ENCODE measurements at places on chromosomes 1 and 21.

GRCh38 chr1:21752186-21752585 is 30.8 kb downstream of the USP48 start:
- DNase-seq = no peak

- DNase-seq = no peak
These were observed 27.9 kb upstream of the NTPCR start for GRCh38 chr1:232922485-232922884.

GRCh38 chr1:2084306-2084705 is 34.1 kb downstream of the PRKCZ start:
- no peak for DNase-seq

DNA sequence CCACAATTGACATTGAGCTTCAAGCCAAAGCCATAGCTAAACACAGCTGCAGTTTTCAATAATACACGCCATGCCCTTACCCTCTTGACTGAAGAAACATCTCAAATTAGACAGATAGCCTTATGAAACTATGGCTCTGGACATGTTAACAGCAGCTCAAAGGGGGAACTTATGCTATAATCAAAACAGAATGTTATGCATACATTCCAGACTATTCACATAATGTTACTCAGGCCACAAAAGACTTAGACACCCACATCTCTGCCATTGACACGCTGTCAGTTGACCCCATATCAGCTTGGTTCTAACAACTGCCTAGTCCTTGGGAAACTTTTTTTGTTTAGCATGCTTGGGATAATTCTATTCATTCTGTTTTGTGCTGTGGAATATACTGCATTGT is 2.3 kb upstream of the NENF start:
- DNase-seq = no peak

DNA sequence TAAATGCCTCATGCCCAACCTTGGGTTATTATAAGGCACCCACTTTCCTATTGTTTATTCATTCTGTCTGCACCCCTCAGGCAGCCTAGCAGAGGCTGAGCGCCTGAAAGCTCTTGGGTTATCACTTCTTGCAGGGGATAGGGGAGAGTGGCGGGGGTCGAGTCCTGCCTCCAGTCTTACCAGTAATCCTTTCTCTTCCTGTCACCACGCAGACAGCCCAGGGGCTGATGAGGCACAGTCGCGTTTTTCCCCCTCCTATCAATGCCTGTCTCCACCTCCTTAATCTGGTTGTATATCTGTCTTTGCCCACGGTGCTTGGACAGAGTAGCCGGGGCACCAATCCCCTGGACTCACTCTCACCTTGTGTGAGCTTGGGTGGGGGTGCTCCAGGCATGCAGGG is 733.1 kb downstream of the MATN1 start:
- no peak for DNase-seq

GRCh38 chr1:107523736-107524135 is 382.9 kb downstream of the NTNG1 start:
- DNase-seq = no peak

DNA sequence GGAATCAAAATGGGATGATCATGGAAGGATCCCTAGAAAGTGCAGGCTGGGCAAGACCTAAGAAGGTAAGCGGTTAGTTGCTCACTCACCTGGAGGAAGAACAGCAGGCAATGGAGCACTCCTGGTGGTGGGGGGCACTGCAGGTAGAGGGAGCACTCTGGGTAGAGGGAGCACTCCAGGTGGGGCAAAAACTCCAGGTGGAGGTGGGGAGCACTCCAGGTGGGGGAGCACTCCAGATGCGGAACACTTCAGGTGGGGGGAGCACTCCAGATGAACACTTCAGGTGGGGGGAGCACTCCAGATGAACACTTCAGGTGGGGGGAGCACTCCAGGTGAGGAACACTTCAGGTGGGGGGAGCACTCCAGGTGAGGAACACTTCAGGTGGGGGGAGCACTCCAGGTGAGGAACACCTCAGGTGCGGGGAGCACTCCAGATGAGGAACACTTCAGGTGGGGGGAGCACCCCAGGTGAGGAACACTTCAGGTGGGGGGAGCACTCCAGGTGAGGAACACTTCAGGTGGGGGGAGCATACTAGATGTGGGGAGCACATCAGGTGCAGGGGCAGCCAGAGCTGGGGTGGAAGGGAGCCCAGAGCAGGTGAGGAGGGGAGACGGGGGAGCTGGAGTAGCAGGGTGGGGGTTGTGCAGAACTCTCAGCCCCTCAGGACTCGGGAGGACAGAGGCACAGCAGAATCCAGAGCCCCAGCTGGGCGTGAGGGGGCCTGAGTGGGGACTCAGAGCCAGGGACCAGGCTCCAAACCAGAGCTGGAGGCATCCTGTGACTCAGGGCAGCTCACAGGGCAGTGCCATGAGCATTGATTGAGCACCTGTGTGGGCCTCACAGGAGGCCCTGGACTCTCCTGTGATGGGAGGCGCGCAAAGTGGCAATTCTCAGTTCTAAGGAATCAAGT is 37.7 kb upstream of the COL6A1 start:
- no peak for DNase-seq

DNA sequence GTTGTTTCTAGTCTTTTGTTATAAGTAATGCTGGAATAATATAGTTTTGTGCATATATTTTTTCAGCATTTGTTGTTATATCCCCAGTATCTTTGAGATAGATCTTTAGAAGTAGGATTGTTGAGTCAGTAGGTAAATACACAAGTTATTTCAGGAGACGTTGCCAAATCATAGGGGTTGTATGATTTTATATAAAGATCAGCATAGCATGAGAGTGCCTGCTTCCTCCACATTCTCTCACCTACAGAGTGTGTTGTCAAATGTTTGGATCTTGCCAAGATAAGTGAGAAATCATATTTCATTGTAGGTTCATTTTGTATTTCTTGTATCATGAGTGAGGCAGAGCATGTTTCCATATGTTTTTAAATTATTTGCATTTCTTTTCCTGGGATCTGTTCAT is 24.6 kb downstream of the MIA3 start:
- DNase-seq = no peak

DNA sequence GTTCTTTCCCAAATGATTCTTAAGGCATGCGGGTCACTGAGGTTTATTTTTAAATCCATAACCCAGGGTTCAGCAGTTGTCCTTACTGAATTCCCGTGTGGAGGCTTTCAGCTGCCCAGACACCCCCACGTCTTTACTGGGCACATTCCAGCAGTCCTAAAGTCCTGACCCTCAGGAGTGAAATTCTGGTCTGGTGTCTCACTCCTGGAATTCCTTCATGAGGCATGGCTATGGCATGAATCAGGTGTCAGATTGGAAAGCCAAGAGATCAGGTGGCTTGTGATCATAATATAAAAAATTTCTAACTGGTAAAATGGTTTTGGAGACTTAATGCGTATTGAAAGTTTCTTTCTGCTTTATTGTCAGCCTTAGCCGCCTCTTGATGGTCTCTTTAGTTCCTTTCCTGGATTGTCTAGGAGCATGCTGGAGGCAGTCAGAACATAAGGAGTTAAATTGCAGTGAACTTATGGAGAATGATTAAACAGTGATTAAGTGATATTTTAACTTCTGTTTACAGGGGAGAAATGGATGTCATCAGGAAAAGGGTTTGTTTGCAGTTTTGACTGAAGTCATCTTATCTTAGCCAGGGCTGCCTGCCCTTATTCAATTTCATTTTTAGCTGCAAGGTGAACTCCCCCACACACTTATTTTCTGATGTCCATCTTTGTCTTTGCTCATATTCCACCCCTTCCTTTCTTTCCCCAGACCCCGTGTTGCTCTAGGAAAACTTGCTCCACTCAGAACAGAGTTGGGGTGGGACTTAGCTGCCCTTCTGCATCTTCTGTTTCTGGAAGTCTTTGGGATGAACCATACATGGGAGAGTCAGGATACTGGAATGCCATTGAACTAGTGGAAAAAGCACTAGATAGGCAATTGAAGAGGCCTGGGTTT is 25.7 kb upstream of the MACF1 start:
- no peak for DNase-seq
